Activated CD4-positive, alpha-beta T cell treated with anti-CD3 and anti-CD28 coated beads for 36 hours (primary cell): ENCODE measurements at places on chromosomes 7 and 10. TPM values are rescaled to one million over a fixed set of nuclear protein-coding genes. Genes with fewer than 3 reads are reported as not detected.

The RBP4 gene
- total RNA-seq = not detected

The SPDYE9 gene
- total RNA-seq = not detected

The DNAJC12 gene
- 6.6 TPM for total RNA-seq

The PGAM2 gene
- total RNA-seq = not detected

The GOLGA7B gene
- total RNA-seq = 0.57 TPM

The DRGX gene
- not detected for total RNA-seq

- H3K36me3 ChIP-seq = no peaks in the 10 kb centered on the region
- H3K4me3 ChIP-seq = no peak overlapping the region
- DNase-seq = peak; percentile 79
- no peak overlapping the region for H3K27ac ChIP-seq
- H3K4me1 ChIP-seq = peaks cover 16% of the 10 kb centered on the region
These were observed 128.4 kb downstream of the ABCA13 start for GRCh38 chr7:48299580-48300169.

DNA sequence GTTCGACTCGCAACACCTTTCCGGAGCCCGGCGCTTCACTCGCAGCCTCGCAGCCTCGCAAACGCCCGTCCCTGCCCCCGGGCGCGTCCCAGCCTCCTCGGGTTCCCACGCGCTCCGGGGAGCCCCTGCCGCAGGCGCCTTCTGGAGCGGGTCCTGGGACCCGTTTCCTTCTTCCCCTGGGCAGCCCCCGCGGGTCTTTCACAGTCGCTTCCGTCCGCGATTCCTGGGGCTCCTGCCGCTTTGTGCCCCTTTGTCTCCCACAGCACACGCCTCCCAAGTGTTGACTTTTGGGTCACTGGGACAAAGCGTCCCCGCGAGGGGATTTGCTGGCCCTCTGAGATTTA lies 140.7 kb downstream of the DYNC2I1 start:
- no peaks in the 10 kb centered on the region for H3K36me3 ChIP-seq
- no peak overlapping the region for H3K27ac ChIP-seq
- peaks cover 8% of the 10 kb centered on the region for H3K4me1 ChIP-seq
- H3K27me3 ChIP-seq = peaks cover 35% of the 10 kb centered on the region

- no peaks in the 10 kb centered on the region for H3K27me3 ChIP-seq
- H3K36me3 ChIP-seq = no peaks in the 10 kb centered on the region
- no peak overlapping the region for H3K4me3 ChIP-seq
- no peak for DNase-seq
- no peak overlapping the region for H3K27ac ChIP-seq
These were observed 55.4 kb downstream of the CACNA2D1 start for GRCh38 chr7:82388138-82388537.

DNA sequence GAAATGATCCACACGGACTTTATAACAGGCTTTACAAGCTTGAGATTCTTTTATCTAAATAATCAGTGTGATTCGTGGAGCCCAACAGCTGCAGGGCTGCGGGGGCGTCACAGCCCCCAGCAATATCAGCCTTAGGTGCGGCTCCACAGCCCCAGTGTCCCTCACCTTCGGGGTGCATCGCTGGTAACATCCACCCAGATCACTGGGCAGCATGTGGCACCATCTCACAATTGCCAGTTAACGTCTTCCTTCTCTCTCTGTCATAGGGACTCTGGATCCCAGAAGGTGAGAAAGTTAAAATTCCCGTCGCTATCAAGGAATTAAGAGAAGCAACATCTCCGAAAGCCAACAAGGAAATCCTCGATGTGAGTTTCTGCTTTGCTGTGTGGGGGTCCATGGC lies 155.6 kb downstream of the EGFR start:
- H3K36me3 ChIP-seq = no peaks in the 10 kb centered on the region
- H3K4me1 ChIP-seq = no peaks in the 10 kb centered on the region
- H3K27ac ChIP-seq = no peak overlapping the region
- no peak overlapping the region for H3K4me3 ChIP-seq
- peaks cover 12% of the 10 kb centered on the region for H3K27me3 ChIP-seq

GRCh38 chr7:43112941-43113621 lies 634 bp downstream of the HECW1 start:
- H3K4me3 ChIP-seq = no peak overlapping the region
- no peak overlapping the region for H3K27ac ChIP-seq
- no peaks in the 10 kb centered on the region for H3K36me3 ChIP-seq
- peaks cover 59% of the 10 kb centered on the region for H3K27me3 ChIP-seq
- peaks cover 8% of the 10 kb centered on the region for H3K4me1 ChIP-seq
- peak; percentile 15 for DNase-seq

GRCh38 chr10:27356738-27357137 lies 116.1 kb upstream of the ACBD5 start:
- no peak overlapping the region for H3K4me3 ChIP-seq
- H3K36me3 ChIP-seq = no peaks in the 10 kb centered on the region
- H3K27ac ChIP-seq = no peak overlapping the region

- DNase-seq = no peak
- H3K27ac ChIP-seq = no peak overlapping the region
- H3K4me3 ChIP-seq = no peak overlapping the region
- no peaks in the 10 kb centered on the region for H3K27me3 ChIP-seq
- H3K36me3 ChIP-seq = no peaks in the 10 kb centered on the region
These were observed 149.0 kb upstream of the UNC5B start for GRCh38 chr10:71063401-71063800.

GRCh38 chr10:480928-481552 lies 208.4 kb downstream of the DIP2C start:
- H3K4me1 ChIP-seq = peaks cover 17% of the 10 kb centered on the region
- no peaks in the 10 kb centered on the region for H3K36me3 ChIP-seq
- H3K27ac ChIP-seq = no peak overlapping the region
- H3K4me3 ChIP-seq = no peak overlapping the region
- no peaks in the 10 kb centered on the region for H3K27me3 ChIP-seq

DNA sequence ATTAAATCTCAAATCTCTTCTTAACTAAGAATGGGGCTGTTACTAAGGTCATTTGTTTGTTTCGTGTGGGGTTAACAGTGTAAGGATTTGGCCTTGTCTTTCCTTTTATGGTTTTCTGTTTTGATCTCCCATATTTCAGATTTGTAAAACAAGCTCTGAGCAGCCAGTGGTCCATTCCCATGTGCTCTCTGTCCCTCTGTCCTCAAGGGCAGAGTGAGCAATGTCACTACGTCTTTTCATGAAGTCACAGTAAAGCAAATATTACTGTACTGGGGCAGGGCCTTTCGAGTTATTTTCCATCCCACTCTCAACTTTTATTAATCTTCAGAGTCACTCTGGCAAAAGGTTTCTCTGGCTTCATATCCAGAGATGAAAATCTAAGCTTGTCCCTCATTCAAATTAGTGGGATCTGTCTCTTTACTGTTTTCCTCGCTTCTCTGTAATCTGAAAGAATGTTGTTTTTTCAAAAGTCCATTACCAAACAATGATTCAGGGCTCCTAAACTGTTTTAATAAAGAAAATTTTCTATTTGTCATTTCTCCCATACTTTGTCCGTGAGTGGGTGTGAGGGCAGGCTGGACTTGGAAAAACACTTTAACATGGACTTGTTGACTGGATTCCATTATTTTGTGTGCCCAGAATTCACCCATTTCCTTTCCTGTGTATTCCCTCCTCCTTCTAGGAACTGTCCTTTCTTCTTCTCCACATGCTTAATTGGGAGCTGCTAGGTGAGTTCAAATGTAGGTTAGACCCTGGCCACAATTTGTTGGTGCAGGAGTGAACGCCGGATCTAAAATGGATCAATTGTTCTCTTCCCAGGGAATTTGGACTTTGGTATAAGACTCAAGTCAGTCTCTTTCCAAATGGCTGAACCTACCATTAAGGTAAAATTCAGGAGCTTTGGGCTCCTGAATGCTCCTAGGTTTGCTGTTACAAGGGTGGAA lies 42.1 kb upstream of the NAMPT start:
- H3K4me3 ChIP-seq = no peak overlapping the region
- peaks cover 17% of the 10 kb centered on the region for H3K27me3 ChIP-seq
- DNase-seq = no peak
- peaks cover 20% of the 10 kb centered on the region for H3K4me1 ChIP-seq
- no peaks in the 10 kb centered on the region for H3K36me3 ChIP-seq

GRCh38 chr10:43390759-43391158 lies 18.2 kb downstream of the HNRNPF start:
- peaks cover 95% of the 10 kb centered on the region for H3K36me3 ChIP-seq
- peaks cover 81% of the 10 kb centered on the region for H3K4me1 ChIP-seq
- no peaks in the 10 kb centered on the region for H3K27me3 ChIP-seq
- H3K4me3 ChIP-seq = no peak overlapping the region
- peak overlapping the region; percentile 72 for H3K27ac ChIP-seq

DNA sequence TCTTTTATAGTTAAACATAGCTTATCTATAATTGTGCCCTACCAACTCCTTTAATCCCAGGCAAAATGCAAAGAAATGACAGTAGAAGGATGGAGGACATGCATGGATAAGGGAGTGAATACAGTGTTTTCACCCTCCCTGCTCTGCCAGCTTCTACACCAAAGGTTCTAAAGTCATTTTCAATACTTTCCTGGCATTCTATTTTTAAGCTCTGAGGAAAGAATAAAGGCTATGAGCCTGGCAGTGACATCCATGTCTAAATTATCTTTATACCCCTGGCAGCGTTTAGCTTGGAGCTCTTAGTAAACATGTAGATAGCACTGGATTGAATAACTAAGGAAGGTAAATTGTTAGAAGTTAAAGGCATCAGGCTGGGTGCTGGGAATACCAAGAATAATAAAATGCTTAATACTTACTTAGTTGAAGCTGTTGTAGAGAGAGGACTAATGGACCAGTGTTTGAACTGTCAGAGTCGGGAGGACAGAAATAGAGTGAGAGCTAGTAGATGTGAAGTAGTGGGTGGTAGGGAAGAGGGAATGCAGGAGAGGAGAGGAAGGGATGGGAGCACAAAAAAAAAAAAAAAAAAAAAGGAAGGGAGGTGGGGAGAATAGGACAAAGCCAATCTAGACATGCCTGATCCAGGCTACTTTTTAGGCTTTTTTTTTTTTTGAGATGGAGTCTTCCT lies 518.9 kb downstream of the GALNT17 start:
- H3K36me3 ChIP-seq = no peaks in the 10 kb centered on the region
- no peaks in the 10 kb centered on the region for H3K27me3 ChIP-seq
- no peak overlapping the region for H3K27ac ChIP-seq
- no peaks in the 10 kb centered on the region for H3K4me1 ChIP-seq

GRCh38 chr10:126215746-126216631 lies 172.3 kb downstream of the ADAM12 start:
- no peak overlapping the region for H3K4me3 ChIP-seq
- H3K4me1 ChIP-seq = no peaks in the 10 kb centered on the region
- H3K36me3 ChIP-seq = no peaks in the 10 kb centered on the region
- H3K27ac ChIP-seq = no peak overlapping the region
- H3K27me3 ChIP-seq = peaks cover 2% of the 10 kb centered on the region

DNA sequence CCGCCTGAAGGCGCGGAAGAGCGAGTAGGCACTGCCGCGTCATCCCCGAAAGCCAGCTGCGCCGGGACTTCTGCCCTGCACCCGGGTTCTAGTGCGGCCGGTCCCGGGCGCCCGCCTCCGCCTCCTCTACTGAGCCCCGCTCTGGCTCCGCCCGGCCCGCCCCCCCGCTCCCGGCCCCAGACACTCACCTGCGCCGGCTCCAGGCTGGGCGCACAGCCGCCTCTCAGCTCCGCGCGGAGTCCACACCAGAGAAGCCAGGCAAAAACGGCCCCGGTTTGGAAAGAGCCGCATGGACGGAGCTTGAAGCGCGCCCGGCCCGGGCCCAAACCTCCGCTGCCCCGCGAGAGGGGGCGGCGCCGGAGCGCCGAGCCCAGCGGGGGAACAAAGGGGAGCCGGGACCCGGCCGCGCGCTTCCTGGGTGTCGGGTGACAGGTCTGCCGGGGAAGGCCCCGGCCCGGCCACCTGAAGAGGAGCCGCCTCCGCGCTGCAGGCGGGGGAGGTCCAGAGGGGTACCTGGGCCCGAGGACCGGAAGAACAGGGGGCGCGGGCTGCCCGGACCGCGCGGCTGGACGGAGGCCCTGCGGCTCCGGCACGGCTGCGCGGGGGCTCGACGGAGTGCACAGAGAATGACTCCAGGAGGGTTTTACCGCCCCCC lies 168.2 kb downstream of the NRF1 start:
- peaks cover 27% of the 10 kb centered on the region for H3K4me1 ChIP-seq
- H3K36me3 ChIP-seq = no peaks in the 10 kb centered on the region
- peaks cover 51% of the 10 kb centered on the region for H3K27me3 ChIP-seq
- no peak overlapping the region for H3K27ac ChIP-seq
- H3K4me3 ChIP-seq = no peak overlapping the region
- peak; percentile 66 for DNase-seq

DNA sequence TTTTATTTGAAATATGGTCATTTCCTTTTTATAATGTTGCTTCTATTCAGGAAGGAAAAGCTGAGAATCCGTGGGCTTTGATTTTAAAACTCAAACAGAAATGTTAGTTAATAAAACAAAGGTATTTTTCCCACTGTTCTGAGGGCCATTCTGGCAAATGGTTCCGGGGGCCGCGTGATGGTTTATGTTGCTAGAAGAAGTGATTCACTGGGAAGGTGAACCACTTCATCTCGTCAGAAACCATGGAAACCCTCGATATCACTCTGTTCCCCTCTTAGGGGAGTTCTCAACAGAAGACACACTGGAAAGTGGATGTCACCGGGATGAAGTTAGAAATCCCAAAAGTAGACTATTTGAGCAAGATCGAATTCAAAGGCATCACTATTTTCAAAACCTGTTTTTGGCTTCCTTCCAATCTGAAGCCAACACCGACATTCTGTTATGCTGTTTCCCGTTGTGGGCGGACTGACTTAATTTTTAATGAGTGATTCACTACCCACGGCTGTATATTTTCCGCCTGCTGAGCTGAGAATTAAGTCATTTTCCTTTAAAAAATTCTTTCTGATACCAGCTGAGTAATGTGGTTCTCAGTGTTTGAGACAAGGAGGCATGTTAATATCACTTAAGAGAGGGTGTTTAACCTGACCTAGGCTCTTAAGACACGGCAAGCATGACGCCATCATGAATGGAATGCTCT lies 84.1 kb downstream of the PTPRE start:
- peak; percentile 84 for DNase-seq
- H3K4me1 ChIP-seq = peaks cover 65% of the 10 kb centered on the region
- peak overlapping the region; percentile 21 for H3K4me3 ChIP-seq
- H3K27ac ChIP-seq = peak overlapping the region; percentile 89

DNA sequence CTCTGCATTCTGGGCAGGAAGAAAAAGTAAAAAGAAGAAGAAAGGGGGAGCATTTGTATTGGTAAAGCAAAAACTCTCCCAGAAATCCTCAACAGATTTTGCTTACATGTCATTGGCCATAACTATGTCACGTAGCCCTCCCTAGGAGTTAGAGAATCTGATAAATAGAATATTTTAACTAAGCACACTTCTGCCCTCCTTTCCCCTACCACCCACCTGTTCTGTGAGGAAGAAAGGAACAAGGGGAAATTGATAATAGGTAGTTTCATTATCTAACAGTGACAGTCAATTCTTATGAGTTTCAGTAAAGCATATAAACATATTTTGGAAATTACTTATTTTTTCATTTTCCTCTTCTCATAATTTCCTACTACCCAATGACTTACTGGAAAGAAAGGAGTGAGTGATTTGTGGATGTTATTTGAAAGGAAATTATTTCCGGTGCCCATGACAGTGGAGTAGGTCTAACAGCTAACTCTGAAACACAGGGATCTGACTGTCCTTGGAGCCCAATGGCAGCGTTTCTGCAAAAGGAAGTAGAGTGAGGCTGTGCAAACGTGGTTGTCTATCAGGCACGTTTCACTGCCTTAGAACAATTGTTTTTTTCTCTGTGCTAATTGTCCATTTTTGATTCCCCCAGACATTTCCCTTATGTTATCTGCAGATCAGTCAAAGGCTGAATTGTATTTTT lies 128.6 kb upstream of the MDFIC start:
- H3K27me3 ChIP-seq = peaks cover 8% of the 10 kb centered on the region
- H3K4me1 ChIP-seq = peaks cover 52% of the 10 kb centered on the region
- no peaks in the 10 kb centered on the region for H3K36me3 ChIP-seq
- DNase-seq = peak; percentile 51
- H3K27ac ChIP-seq = peak overlapping the region; percentile 82
- no peak overlapping the region for H3K4me3 ChIP-seq
